ENCODE measurements at places on chromosomes 11 and 22.

DNA sequence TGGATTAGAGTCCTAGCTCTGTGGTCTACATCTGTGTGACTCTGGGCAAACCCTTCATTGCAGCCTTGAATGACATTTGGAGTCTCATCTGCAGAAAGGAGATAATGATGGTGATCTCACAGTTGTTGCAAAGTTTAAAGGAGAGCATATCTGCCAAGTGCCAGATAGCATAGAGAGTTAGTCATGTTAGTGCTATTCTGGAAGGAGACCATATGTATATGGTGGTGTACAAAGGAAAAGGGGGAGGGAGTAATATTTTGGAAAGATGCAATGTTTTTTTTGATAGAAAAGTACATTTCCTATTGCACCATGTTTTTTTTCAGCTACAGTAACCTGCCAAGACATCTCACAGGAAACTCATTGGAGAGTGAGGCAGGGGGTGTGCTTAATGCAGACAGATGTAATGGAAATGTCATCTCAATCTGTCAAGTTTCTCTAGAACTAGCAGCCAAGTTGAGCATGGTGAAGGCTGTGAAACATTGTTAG is 92.1 kb upstream of the NARS2 start:
- DNase-seq, result no peak

DNA sequence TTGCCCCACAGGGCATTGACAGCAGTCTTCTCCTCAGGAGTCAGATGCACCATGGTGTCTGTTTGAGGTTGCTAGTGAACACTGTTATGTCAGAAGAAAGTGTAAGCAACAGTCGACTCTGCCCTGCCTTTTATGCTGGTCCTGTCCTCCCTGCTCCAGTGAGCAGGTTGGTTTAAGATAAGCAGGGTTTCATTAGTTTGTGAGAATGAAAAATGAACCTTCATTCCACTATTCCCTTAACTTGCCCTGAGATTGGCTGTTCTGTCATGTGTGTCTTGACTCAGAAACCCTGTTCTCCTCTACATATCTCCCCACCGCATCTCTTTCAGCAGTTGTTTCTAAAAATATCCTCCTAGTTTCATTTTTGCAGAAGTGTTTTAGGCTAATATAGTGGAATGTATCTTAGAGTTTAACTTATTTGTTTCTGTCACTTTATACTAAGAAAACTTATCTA is at the start of gene HBD:
Gene HBD (minus strand): TSS at position 103 of the 454 bp plus-strand sequence. CDS start 50 bp downstream, at position 53.
- DNase-seq, result no peak

DNA sequence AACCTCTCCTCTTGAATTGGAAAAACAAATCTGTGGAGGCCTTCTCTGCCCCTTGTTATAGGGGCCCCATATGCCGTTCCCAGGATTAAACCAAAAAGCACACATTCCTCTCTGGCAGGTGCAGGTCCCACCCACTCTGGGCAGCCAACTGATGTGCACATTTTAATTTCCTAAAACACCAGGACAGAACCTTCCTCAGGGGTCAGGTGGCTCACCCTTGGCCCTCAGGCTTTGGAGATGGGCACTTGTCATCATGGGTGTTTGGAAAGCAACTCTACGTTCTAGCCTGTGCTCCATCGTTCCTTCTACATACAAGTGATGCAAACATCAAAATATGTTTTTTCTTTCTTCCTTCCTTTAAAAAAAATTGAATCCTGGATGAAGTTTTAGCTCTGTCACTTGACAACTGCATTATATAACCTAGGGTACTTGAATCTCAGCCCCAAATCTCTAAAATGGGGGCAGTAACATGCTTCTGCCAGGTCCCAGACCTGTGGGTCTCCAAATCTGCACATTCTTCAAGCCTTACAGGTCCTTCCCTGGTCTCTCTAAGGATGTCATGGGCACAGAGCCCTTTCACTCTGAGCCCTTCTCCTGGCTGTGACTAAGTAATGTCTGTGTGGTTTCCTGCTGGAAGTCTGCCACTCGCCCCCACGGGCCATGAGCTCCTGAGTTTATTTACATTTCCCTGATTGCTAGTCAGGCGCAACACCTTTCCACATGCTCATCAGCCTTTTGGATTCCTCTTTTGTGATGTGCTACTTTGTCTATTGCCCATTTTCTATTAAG is 43.8 kb downstream of the KCNQ1OT1 start:
- no peak for DNase-seq

GRCh38 chr11:114929351-114930000 is 251.1 kb downstream of the NXPE2 start:
- DNase-seq, result no peak

- DNase-seq, result no peak
These were observed 67.8 kb upstream of the CHST1 start for GRCh38 chr11:45733176-45733575.

- no peak for DNase-seq
These were observed 2.1 kb upstream of the OR5AN1 start for GRCh38 chr11:59356561-59356960.

DNA sequence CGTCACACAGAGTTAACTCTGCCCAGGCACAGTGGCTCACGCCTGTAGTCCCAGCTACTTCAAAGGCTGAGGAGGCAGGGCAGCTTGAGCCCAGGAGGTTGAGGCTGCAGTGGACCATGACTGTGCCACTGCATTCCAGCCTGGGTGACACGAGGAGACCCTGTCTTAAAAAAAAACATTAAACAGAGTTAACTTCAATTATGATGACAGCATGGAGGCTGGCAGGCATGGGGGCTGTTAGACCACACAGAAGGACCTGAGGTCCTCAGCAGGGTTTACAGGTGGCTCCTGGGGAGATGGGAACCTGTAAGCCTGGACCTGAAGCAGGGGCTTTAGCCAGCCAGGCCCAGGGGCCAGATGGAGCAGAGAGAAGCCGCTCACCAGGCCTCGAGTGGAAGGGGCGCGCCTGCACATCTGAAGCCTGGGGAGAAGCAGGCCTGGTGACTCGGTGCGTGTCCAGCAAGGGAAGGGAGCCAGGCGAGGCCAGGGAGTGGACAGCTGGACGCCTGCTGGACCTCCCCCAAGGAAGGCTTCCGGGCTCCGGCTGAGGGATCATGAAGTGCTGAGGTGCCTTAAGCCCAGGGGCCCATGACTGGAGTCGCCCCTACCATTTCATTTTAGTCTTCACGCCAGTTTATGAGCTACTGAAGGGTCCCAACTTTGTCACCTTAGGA is 25.3 kb downstream of the RPUSD4 start:
- no peak for DNase-seq

DNA sequence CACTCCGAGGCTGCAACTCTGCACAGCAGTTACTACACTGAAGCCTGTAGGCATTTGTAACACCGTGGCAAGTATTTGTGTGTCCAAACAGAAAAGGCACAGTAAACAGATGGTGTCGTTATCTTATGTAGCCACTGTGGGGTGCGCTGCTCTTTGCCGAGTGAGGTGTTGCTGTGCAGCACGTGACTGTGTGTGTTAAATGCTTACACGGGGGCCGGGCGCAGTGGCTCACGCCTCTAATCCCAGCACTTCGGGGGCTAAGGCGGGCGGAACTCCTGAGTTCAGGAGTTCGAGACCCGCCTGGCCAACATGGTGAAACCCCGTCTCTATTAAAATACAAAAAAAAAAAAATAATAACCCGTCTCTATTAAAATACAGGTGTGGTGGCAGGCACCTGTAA is 11.5 kb downstream of the ZBED4 start:
- no peak for DNase-seq

DNA sequence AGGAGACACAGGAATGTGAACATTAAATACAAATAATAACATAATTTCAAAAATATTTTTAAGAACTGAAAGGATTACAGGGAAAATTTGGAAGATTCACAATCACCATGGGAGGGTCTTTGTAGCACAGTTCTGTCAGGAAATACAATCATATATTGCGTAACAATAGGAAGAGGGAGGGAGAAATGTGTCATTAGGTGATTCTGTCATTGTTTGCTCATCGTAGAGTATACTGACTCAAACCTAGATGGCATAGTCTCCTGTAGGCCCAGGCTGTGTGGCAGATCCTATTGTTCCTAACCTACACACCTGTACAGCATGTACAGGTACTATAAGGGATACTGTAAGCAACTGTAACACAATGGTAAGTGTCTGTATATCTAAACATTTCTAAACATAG is 330.4 kb downstream of the BRD1 start:
- DNase-seq, result no peak

DNA sequence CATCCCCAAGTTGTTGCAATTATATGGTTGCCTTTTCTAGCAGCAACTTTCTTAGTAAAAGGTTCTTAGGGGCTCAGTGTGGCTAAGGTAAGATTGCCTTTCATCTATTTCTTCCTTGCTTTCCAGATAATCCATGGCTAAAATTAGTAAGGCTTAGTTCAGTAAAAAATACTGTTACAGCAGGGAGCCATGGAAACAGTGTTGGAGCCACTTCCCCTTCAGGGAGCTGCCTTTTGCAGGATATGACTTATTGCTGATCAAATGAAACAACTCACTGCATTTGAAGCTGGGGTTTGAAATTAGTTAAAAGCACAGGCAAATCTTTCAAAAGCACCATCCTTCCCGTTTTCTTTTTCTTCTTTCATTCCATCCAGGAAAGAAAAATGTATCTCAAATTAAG is 184.3 kb downstream of the C11orf87 start:
- no peak for DNase-seq

GRCh38 chr22:38782402-38783094 is 11.4 kb downstream of the DNAL4 start:
- DNase-seq, result no peak

DNA sequence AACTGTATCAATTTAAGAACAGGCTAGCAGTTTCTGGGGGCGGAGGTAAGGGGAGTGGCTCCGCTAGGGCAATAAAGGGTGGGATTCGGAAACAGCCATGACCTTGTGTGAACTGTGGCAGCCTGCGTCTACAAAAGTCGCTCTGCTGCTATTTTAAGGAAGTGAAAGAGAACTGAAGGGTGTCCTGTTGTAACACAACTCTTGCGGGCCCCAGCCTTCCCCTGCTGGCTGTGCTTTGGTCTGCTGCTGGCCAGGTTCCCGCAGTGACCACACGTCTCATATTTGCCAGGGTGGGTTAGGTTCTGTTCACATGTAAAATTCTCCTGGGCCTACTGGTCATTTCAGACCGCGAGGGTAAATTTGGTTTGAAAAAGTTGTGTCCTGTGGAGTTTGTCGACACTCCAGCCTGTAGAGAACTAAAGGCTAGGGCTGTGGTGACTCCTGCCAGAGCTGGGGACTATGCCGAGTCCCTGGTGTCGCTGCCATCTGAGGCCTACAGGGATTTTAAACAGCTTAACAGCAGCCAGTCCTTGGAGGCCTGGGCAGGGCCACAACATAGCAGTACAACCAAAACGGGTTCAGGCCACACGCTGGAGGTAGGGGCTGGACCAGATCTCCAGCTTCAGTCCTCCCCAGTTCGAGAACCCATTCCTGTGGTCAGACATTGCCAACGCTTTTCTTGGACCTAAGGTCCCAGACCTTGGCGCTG is 1.1 kb upstream of the PPFIBP2 start:
- DNase-seq, result peak; percentile 1

- DNase-seq, result no peak
These were observed 9.7 kb downstream of the USP2 start for GRCh38 chr11:119371778-119372182.

DNA sequence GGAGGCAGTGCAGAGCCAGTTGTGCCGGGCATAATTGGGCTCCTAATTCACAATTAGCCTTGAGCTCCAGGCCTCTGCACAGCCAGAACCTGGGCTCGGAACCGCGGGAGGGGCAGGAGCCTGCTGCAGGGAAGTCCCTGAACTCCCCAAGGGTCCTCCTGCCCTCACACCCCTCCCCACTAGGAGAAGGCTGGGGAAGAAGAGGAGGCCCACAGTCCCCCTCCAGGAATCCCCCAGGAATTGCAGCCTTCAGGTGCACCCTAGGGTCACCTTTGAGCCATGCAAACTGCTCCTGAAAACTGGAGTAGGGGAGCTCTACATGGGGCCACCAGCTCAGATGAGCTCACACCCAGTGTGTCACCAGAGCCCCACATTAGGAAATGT is 93.8 kb upstream of the LMO1 start:
- no peak for DNase-seq

DNA sequence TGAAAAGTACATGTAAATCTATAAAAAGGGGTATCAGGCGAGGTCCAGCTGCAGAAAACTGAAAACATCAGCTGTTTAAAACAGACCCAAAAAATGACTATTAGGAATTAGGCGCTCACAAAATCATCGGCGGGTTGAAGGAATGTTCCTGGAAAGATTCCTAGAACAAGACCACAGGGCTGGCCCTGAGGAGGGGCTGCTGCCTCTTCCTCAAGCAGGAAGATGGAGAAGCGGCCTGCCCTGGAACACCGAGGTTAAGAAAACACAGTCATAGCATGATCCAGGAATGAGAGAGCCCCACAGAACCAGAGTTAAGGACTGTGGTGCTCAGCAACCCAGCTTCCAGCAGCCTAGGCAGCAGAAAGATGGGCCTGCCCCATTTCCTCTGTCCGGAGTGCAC is 78.4 kb downstream of the C11orf91 start:
- no peak for DNase-seq

DNA sequence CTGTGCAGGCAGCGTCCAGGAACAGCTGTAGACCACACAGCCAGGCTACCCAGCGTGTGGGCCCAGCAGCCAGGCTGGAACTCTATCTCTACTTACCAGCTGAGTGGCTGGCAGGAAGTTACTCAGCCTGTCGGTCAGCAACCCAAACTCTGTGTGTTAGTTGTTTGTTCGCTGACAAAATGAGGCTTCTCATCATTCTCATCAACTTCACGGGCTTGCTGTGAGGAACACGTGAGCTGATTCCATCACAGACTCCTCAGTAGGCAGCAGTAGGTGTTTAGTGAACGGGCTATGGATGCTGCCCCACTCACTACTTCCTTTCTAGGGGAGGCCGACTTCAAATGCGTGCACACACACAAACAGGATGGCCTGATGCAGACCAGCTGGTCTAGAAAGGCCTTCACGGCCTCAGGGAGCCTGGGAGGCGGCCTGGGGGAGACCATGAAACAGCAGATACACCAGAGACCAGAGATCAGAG is 830 bp upstream of the SPDYC start:
- DNase-seq, result no peak

Measured in neural crest cell (in vitro differentiated cells).